ENCODE measurements at places on chromosomes 7 and 10.
A peak's percentile ranks its signal among the peaks of the same experiment; 100 is the strongest.

DNA sequence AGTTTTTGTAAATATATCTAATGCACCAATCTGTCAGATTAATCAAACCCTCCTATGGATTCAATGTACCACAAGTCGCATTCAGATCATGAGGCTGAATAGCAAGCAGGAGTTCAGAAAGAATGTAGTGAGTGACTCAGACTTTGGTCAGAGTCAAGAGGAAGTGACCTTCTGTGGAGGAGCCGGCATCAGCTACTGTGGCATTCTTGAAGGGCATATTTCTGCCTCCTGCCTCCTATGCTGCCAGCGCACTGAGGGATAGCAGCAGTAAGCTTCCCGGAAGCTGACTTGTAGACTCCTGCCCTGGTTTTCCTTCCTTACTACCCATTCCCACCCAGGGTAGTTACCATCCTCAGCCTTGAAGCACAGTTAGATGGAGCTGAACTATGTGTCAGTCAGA is 867.5 kb downstream of the NRG3 start:
- DNase-seq: no peak

DNA sequence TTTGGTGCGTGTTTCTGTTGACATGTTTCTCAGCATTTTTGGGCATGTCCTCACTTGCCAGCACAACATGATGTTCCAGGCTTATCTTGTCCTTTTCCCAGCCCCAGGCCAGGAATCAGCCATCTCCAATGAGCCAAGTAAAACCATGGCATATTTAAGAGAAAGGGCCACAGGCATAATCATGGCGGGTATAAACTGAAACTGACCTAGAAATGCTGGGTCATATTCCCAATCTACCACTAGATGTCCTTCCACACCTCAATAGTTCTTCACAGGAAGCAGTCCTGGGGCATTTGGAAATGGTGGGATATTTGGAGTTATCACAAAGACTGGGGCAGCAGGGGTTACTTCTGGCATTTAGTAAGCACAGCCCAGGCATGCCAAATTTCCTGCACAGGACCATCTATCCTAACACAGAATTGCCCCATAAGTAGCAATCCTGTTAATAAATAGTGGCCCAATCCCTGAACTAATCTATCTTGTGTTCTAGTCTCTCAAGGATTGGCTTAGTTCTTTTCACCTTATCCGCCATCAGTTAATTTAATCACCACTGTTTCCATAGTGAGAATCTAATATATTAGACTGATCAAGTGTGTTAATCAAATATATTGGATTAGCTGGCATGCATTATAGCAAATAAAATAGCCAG is 101.6 kb downstream of the NPSR1 start:
- no peak for DNase-seq

- DNase-seq: no peak
These were observed 8.3 kb downstream of the ABCA13 start for GRCh38 chr7:48179496-48180030.

DNA sequence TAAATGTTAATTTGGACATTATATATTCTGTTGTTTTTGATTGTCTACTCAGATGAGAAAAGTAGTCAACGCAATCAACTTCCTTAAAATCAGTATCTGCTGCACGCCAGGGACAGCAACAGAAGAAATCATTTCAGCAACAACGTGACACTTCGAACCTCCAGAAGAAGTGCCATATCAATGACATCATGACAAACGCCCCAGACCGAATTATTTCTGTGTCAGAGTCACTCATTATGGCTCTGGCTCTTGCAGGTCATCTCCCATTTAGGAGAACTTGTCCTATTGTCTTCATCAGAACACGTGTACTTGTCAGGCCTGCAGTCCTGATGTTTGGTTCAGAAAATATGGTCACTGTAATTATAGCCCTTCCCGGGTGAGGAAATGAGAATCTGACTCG is 276.3 kb downstream of the ADARB2 start:
- DNase-seq: no peak

GRCh38 chr10:61747307-61747706 is 84.6 kb downstream of the CABCOCO1 start:
- DNase-seq: no peak

DNA sequence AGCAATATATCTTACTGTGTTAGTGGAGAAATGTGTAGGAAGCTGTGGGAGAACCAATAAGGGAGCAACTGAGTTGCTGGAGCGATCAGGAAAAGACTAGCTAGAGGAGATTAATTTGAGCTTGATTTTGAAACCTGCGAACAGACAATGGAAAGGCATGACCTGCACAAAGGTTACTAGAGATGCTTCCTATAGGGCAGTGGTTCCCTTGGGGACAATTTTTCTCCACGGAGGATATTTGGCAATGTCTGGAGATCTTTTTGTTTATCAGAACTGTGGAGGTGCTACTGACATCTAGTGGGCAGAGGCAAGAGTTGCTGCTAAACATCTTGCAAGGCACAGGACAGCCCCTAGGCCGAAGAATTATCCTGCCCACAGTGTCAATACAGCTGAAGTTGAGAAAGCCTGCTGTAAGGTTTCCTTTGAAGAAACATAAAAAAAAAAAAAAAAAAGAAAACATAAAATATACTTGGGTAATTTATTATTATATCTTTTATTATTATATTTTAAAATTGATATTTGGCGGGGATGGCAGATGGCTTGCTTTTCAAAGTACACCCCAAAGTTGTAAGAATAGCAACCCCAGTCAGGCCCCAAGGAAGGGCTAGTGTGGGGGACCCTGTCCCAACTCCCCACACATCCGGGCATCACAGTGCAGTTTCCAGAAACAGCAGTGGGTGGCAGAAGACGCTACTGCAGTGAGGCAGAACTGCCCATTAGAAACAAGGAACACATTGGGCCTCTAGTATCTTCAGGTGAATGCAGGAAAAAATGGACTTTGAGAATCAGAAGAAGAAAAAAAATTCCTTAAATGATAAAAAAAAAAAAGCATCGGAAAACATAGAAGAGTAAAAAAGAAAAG is 481.6 kb downstream of the SH2D4B start:
- peak; percentile 36 for DNase-seq

DNA sequence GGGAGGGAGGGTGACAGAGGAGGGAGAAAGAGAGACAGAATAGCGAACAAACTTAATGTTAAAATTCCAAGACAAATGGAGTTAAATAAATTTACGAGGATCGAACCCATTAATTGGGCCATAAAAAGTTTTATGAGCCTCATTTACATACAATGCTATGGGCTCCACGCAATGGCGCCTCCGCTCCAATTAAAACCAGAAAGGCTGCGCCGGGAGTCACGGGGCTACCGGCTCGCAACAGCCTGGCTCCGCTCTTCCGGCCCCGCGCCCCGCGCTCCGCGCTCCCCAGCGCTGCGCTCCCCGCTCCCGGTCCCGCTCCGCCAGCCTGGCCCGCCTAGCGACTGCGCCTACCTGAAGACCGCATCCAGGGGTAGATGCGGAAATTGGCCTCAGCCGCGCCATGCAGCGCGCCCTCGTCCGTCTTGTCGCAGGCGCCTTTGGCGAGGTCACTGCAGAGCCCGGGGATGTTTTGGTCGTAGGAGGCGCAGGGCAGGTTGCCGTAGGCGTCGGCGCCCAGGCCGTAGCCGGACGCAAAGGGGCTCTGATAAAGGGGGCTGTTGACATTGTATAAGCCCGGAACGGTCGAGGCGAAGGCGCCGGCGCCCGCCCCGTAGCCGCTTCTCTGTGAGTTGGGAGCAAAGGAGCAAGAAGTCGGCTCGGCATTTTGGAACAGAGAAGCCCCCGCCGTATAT is 513 bp downstream of the HOXA7 start:
- no peak for DNase-seq

DNA sequence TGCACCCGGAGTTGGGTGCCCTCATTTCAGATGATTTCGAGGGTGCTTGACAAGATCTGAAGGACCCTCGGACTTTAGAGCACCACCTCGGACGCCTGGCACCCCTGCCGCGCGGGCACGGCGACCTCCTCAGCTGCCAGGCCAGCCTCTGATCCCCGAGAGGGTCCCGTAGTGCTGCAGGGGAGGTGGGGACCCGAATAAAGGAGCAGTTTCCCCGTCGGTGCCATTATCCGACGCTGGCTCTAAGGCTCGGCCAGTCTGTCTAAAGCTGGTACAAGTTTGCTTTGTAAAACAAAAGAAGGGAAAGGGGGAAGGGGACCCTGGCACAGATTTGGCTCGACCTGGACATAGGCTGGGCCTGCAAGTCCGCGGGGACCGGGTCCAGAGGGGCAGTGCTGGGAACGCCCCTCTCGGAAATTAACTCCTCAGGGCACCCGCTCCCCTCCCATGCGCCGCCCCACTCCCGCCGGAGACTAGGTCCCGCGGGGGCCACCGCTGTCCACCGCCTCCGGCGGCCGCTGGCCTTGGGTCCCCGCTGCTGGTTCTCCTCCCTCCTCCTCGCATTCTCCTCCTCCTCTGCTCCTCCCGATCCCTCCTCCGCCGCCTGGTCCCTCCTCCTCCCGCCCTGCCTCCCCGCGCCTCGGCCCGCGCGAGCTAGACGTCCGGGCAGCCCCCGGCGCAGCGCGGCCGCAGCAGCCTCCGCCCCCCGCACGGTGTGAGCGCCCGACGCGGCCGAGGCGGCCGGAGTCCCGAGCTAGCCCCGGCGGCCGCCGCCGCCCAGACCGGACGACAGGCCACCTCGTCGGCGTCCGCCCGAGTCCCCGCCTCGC is at the start of gene EGFR:
EGFR (plus strand) TSS at position 657 of the 830 bp plus-strand sequence. CDS start 261 bp downstream, outside the sequence.
- no peak for DNase-seq

- DNase-seq: no peak
These were observed 313.6 kb upstream of the NPVF start for GRCh38 chr7:25541877-25542276.

DNA sequence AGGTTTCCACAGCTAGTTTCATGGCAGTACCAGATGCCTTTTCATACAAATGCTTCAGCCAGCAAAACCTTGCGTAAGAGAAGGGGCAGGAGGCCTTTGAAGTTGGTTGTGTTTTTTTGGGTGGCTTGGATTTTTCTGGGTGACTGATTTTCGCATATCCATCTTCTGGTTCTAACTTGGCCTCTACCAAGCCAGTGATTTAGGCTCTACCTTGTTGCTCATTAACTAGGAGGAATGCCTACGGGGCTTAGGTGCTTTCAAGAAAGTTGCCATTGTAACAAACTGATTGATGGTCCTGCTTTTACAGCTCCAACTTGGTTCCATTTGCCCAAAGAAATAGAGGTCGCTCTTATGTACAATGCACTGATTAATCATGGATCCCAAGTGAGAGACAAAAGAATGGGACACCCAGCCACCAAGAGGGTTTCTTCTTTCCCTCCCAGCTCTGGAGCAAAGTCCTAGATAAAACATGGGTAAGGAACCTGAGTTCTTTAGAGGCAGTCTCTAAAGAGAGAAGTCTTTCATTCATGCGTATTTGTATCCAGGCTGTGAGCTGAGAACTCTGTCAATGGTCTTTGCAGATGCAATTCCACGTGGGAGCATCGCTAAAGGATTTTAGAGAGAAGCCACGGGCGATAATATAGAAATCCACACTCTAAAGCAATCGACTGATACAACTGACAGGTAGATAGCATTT is 92.1 kb upstream of the FGFR2 start:
- no peak for DNase-seq

GRCh38 chr7:17497549-17498167 is 199.2 kb downstream of the AHR start:
- no peak for DNase-seq

- no peak for DNase-seq
These were observed 64.4 kb downstream of the PTPRE start for GRCh38 chr10:127971101-127971946.

DNA sequence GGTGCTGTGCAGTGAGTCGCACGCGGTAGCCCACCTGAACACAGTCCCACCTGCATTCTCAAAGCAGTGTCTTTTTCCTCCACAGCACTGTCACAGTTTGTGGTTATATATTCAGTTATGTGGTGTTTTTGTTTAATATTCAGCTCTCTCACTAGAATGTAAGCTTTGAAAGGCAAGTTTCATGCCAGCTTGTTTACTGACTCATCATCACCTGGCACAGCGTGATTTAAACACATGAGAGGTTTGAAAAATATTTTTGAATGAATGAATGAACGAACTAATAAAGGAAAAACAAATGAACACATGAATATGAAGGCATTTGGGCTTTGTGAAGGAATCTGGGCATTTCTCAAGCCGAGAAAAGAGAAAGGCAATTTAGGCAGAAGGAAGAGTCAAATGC is 51.9 kb upstream of the TM9SF3 start:
- no peak for DNase-seq

- DNase-seq: peak; percentile 17
These were observed 151.0 kb downstream of the CHN2 start for GRCh38 chr7:29345590-29345989.

DNA sequence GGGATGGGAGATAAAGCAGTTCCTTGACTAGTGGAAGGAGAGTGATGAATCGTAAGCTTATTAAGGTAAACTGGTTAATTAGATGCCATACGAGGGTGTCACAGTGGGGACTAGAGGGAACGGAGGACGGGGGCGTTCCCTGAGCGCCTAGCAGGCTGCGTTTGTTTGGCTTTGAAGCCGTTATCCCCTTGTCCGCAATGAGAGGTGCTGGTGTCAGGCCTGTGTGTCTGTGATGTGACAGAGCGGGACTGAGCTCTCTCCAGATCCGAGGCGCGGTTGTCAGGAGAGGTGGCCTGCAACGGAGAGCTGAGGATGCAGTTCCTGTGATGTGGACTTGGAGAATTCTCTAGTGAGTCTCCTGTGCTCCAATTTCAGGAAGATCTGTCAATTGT is 60.0 kb upstream of the PRPS1L1 start:
- no peak for DNase-seq

GRCh38 chr7:18521236-18521589 is 25.7 kb downstream of the HDAC9 start:
- DNase-seq: no peak

DNA sequence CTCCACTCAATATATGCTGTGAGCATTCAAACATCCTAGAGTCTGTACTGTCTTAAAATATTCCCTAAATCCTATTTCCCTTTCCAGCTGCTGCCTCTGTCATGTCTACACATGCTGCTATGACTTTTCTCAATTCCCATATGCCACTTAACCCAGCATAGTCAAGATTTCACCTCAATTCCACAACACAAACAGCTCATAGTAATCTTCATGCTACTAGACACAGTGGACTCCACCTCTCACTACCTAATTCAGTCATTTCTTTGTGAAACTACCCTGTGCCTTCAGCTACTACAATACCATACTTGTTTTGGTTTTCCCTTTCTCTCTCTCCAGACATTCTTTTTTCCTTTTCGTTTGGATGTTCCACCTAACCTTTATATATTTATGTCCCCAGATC is 45.5 kb downstream of the GSAP start:
- no peak for DNase-seq

DNA sequence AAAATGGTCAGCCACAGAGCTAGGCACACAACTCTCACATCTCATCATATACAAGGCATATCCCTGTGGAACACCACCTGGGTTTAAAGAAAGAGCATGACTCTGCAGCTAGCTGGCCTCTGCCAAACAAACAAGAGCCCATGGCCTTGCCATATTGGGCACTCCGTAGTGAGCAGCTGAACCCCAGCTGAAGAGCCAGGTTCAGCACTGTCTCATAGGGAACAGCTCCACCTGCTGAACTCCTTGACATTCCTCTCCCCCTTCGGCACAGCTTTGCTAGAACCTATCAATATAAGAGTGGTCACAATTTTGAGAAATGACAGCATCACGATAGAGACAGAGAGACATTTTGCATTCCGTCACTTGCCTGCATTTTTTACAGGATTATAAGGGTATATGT is 20.0 kb downstream of the SORCS1 start:
- no peak for DNase-seq

GRCh38 chr10:75654171-75654771 is 222.8 kb downstream of the LRMDA start:
- no peak for DNase-seq

All from activated CD4-positive, alpha-beta T cell treated with anti-CD3 and anti-CD28 coated beads, Interleukin-2, amount 50 U/mL, for 16 hours (primary cell).